ENCODE measurements at places on chromosomes 11 and 22.

DNA sequence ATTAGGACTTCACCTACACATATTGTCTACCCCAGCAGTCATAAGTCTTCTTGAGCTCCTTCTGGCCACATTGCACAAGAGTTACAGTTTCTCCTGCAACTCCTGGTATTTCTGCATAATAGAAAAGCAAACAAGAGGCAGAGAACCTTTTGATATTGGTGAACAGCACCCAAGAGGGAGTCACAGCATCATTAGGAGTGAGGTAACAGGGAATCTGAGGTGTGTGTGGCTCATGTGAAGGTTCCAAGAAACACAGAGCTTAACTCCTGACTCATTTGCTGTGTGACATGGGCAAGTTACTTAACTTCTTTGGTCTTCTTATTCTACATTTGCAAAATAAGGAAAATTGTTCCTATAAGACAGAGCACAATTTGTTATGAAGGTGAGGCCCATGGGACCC, 374.6 kb downstream of the INSC start:
- no peak for DNase-seq

- no peak for DNase-seq
These were observed 704.3 kb downstream of the DLG2 start for GRCh38 chr11:84922836-84923235.

GRCh38 chr11:69014084-69014851, 1.2 kb upstream of the MRGPRF start:
- no peak for DNase-seq

DNA sequence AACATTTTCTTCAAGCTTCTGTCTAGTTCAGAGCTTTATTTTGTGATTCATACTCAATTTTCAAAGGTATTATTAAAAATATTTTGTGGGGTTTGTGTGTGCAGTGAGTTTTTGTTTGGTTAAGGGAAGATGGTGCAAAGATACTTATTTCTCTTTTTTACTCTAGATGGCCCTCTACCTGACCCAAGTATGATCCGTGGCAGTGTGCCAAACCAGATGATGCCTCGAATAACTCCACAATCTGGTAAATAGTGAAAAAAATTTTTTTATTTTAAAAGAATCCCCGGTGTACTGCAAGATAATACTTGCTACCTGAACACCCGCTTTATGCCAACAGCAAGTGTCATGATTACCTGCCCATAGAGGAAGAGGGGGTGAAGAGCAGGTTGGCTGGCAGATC, 54.2 kb downstream of the EP300 start:
- no peak for DNase-seq

DNA sequence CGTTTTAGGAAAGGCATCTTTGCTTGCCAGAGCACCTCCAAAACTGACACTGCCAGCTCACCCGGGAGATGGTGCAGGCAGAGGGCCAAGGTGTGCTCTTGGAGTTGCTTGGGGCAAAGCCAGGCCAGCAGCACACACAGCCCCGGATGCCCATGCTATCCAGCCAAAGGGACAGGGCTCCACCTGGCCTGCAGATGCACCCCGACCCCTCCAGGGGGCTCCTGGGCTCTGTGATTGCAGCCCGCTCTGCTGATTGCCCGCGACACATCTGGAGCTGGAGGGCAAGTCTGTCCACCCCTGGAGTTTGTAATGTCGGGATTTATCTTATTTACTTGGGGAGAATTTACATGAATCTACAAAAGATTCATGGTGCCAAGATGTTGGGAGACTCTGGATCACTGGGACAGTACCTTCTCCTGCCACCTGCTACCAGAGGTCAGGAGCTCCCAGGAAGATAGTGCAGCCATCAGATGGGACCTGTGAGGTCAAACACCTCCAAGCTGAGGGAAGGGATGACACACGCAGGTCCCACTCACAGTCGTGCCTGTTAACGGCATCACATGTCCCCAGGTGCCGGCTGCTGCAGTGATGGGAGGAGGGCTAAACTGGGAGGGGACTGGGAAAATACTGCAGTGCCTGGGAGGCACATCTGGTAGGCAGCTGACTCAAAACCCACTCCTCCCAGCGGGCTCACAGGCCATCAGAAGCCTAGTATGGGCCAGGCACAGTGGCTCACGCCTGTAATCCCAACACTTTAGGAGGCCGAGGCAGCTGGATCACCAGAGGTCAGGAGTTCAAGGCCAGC, 17.2 kb downstream of the CBX7 start:
- DNase-seq = peak; percentile 44

DNA sequence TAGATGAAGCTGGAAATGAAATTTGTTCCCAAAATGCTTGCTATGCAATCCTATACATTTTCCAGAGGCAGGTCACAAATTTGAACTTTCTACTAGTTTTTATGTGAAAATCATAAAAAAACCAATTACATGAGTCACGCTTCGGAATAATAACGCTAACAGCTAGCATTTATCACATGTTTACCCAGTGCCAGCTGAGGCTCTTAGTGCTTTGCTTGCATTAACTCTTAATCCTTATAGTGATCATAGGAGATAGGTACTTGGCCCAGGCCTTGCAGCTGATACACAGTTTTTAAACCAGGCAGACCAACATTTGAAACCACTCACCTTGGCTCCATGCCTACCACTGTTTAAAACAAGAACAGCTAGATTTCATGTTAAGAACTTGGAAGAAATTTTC, 131.8 kb upstream of the RAG2 start:
- DNase-seq = no peak

- no peak for DNase-seq
These were observed 1.7 kb upstream of the RTCB start for GRCh38 chr22:32413719-32414118.

DNA sequence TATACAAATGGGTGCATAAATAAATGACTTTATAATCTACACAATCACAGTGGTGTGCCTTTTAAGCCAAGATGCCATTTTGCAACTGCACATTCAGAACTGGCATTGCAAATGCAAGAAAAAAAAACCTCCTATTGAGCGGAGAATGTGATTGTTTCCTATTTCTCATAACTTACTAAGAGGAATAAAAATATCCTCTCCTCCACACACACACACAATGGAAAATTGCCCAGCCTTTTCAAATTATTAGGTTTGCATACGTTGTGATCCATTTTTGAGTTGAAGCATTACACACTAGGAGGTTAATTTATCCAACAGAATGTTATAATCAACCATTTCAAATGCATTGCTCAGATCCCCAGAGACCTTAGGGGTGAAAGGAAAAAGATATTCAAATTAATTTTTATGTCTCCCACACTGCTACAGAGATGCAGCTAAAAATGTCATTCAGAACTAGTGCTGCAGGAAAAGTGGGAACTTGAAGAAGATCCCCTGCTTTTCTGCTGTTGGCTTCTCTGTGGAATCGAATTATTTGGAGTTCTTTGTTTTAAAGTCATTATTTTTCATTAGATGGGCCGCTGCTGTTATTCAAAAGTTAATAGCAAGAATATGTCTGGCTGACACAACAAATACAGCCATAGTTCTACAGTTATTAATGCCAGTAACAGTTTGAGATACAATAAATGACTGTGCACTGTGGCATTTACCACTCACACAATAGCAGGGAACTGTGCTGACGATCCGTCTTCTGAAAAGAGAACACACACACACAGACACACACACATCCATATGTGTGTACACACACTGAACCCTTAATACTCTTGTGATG, 299.9 kb upstream of the ANO5 start:
- DNase-seq = no peak

- peak; percentile 29 for DNase-seq
These were observed 755.8 kb downstream of the NTM start for GRCh38 chr11:132125988-132126871.

DNA sequence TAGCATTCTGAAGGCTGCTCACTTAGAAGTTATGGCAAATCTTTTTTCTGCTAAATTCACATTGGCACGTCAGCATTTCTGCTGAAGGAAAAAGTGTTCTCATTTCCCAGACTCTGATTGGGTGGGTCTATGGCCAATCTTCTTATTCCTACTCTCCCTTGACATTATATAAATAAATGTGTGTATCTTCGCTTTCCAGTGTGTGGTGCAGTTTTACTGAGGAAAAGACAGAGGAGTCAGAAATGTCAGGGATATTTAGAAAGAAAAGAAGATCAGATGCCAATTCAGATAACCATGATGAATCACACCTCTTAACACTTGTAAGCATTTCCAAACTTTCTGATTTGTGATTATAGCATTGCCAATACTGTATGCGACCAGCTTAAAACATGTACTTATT, 3.2 kb upstream of the BDNF start:
- no peak for DNase-seq

- no peak for DNase-seq
These were observed 13.9 kb downstream of the SLC25A17 start for GRCh38 chr22:40805239-40805638.

DNA sequence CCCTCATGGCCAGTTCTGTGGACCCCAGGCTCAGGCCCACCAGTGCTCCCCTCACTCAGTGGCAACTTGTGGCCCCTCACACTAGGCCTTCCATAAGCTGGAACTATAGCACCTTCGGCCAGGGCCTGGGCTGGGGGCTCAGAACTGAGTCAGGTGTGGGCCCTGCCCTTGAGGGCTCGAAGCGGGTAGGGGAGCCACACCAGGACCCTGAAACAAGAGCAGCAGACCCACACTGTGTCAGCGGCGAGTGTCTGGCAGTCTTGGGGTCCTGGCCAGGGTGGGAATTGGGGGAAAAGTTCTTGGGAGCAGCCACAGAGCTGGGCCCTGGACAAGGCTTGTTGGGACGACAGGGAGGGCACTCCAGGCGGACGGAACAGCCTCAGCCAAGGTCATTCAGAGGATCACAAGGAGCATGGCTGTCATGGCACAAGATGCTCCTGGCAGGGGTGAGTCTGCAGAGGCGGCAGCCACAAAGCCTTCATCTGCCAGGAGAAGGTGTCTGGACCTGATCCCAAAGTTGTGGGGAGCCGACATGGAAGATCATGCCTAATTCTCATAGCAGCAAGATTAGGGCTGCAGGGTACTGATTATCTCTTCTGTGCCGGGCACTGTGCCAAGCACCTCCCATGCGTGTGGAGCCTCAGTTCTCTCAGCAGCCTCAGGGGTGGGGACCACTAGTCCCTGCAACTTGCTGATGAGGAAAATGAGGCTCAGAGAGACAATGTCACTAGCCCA, 50.7 kb downstream of the SHISAL1 start:
- DNase-seq = no peak

- DNase-seq = no peak
These were observed 78.3 kb downstream of the MICAL3 start for GRCh38 chr22:17945888-17946648.

GRCh38 chr22:45435544-45436139, 22.1 kb downstream of the RIBC2 start:
- peak; percentile 81 for DNase-seq

- no peak for DNase-seq
These were observed 525.6 kb downstream of the BRD1 start for GRCh38 chr22:49302150-49302460.

- DNase-seq = no peak
These were observed 112.7 kb downstream of the ZBTB16 start for GRCh38 chr11:114172055-114172861.

- no peak for DNase-seq
These were observed 65.0 kb downstream of the BUD13 start for GRCh38 chr11:116707746-116708145.

GRCh38 chr22:42397332-42398249, 34.6 kb downstream of the NFAM1 start:
- no peak for DNase-seq

GRCh38 chr11:27618281-27618915, 81.9 kb downstream of the BDNF start:
- no peak for DNase-seq

- no peak for DNase-seq
These were observed 62.2 kb upstream of the FADD start for GRCh38 chr11:70140711-70141485.

DNA sequence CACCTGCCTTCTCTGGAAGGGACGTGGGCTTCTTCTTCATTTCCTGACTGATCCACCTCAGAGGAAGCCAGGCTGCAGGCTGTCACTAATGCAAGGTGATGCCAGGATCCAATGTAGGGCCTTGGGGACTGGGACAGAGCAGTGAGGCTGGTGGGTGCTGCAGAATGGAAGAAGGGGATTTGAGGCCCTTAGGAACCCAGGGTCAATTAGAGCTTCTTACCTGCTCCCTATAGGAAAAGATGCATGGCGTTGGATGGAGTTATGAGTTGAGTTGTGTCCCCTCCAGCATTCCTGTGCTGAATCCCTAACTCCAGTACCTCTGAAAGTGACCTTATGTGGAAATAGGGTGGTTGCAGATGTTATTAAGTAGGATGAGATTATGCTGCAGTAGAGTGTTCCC, 190.4 kb downstream of the MIAT start:
- no peak for DNase-seq

DNA sequence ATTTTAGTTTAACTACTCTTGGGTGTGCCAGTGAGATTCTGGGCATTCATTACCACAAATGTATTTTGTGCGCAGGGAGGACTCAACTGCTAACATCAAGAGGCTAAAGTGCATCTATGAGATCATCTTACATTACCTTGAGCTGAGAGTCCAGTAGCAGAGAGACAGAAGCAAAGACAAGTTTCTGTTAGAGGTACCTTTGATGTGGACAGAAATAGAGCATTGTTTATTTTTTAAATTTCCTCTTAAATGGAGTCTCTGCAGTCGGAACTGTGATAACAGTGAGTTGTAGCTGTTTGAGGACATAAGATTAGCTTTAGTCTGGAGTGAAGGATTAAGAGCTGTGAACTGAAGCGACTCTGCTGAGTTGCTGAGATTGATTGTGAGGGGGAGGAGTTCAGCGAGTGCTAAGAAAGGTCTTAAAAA, 297.0 kb downstream of the CADM1 start:
- DNase-seq = no peak

DNA sequence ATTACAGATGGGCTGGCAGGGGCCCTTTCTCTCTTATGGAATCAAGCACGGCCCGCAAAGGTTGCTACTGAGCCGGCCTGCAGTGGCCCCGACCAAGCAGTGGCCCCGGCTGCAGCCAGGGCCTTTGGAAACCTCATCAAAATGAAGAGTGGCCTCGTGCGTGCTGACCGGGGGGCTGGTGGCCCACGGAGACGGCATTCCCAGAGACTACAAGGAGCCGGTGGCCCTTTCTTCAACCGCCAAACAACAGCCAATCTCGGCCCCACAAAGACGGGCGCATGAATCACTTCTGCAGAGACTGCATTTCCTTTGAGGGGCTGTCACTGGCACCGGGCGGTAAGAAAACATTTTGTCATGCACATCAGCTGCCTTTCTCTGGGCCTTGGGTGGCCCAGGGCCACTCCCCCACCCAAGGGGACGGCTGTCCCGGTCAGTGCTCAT, 43.1 kb upstream of the FGF3 start:
- no peak for DNase-seq

GRCh38 chr11:111305876-111306275, 7.5 kb downstream of the POU2AF3 start:
- no peak for DNase-seq

- DNase-seq = no peak
These were observed 143.0 kb downstream of the TBC1D22A start for GRCh38 chr22:46905415-46905814.

GRCh38 chr11:13772223-13773046, 104.0 kb downstream of the FAR1 start:
- no peak for DNase-seq

- peak; percentile 20 for DNase-seq
These were observed 7.6 kb upstream of the SERPINH1 start for GRCh38 chr11:75554258-75555022.

DNA sequence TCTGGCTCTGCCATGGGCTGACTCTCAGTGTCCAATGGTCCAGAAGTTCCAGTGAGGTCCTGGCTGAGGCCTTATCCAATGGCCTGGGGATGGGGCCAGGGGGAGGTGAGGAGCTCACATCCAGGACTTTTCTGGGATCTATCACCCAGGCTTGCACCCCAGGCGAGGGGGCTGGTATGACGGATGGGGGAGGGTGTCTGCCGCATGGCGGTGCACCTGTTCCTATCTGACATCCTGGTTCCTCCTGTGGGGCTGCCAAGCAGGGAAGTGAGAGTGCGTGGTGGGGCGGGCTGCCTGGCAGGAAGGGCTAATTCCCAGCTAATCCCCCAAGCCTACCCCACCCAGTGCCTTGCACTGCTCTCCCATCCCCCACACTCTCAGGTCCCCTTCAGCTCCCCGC, 102.1 kb downstream of the NECTIN1 start:
- DNase-seq = no peak
